ENCODE measurements at places on chromosomes 3 and 15.

GRCh38 chr3:27076815-27077630 lies 292.2 kb downstream of the NEK10 start:
- DNase-seq = no peak

DNA sequence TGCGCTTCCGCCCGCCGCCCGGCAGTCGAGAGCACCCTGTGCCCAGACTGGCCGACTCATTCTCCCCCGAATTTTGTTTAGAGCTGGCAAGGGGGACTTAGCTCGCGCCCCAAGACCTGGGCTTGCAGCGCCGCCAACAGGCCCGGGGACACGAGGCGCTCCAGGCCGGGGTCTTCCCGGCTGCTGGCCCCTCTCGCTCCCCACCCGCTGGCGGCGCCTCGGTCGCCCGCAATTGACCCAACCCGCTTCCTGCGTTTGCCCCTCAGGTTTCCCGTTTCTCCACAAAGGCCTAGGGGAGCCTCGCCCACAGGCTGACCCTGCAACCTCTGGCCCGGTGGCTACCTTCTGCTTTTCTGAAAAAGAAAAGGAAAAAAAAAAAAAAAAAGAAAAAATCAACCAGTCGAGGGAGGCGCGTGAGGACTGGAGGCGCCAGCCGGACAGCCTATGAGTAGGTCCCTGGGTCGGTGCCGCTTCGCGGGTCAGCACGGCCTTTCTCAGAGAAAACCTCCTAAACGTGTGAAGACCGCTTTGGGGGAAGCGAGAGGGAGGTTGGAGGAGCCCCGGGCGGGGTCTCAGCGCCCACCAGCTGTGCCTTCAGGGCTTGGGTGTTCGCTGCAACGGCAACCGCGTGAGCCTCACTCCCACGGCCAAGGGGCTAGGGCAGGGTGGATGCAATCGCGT lies 7.2 kb downstream of the FOXL2 start:
- DNase-seq = no peak

DNA sequence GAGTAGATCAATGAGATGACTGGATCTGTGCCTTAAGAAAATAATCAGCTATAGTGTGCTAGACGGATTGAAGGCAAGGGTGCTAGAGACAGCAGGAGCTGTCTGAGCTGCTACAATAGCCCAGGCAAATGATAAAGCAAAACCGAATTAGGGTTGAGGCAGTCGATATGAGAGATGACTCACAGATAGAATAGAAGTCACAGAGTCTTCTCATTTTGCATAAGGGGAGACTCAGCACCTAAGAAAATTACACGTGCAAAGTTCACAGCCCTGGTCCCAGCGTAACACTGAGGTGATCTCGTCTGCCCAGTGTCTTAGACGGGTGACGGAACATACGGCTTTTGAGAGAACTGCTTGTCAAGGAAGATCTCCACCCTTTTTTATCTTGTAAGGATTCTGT lies 11.6 kb downstream of the LPP start:
- DNase-seq = no peak

DNA sequence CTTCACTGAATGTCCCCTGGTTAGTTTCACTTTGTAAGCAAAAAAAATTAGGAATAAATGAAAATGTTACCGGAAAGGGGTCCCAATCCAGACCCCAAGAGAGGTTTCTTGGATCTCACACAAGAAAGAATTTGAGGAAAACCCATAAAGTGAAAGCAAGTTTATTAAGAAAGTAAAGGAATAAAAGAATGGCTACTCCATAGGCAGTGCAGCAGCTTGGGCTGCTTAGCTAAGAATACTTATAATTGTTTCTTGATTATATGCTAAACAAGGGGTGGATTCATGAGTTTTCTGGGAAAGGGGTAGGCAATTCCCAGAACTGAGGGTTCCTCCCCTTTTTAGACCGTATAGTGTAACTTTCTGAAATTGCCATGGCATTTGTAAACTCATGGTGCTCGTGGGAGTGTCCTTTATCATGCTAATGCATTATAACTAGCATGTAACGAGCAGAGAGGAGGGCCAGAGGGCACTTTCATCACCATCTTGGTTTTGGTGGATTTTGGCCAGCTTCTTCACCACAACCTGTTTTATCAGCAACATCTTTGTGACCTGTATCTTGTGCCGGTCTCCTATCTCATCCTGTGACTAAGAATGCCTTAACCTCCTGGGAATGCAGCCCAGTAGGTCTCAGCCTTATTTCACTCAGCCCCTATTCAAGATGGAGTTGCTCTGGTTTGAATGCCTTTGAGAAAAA lies 41.0 kb upstream of the CMSS1 start:
- DNase-seq = no peak

DNA sequence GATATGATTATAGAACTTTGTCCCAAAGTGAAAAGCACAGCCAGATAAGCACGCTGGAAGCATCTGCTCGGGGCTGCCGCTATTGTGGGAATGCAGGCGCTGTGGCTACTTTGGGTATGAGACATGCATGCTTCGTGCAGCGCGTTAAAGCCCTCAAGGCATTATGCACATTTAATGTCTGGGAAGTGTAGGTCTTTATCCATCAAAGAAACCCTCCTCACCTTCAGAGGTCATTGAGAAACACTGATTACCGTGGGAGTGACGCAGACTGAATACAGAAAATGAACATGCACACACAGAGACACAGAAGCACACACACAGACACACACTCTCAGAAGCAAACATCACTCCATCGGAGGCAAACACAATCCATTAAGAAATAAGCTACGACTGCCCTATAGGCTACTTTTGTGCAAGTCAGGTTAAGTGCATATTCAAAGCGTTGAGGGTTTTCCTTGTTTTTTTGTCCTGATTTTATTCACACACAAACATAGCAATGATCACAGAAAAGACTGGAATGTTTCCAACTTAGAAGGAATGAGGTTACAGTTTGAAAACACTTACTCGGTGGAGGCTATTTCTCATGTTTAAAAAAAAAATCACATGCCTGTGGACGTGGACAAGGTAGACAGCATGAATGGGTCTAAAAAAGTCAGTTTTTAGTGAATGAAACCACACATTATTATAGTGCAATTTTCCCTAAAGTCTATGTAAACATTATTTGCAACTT lies 68.5 kb downstream of the PLCH1 start:
- DNase-seq = no peak

- no peak for DNase-seq
Measured at GRCh38 chr3:194285850-194286197, 65.3 kb downstream of the CPN2 start.

- DNase-seq = no peak
Measured at GRCh38 chr3:149647285-149647684, 10.5 kb downstream of the WWTR1 start.

DNA sequence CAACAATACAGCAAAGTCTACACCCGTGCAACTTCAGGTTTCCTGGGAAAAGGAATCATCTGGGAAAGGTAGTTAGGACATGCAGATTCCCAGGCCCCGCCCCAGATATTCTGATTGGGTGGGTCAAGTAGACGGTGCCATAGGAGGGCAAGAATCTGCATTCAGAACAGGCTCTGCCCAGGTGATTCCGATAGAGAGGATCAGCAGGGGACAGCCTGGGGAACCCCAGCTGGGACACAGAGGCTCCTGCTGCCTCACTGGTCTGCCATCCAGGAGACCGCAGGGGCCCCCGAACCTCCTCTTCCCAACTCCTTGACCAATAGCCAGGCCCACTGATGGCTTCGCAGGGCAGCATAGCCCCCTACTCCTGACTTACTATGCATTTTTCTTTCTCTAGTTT lies 243.4 kb downstream of the VPS13C start:
- no peak for DNase-seq

- DNase-seq = no peak
Measured at GRCh38 chr3:53863145-53863544, 16.8 kb downstream of the IL17RB start.

- DNase-seq = no peak
Measured at GRCh38 chr15:47331829-47332393, 385.4 kb upstream of the SEMA6D start.

- no peak for DNase-seq
Measured at GRCh38 chr3:13353936-13354542, 66.1 kb downstream of the NUP210 start.

- DNase-seq = no peak
Measured at GRCh38 chr15:97087006-97087741, 756.7 kb downstream of the NR2F2 start.

DNA sequence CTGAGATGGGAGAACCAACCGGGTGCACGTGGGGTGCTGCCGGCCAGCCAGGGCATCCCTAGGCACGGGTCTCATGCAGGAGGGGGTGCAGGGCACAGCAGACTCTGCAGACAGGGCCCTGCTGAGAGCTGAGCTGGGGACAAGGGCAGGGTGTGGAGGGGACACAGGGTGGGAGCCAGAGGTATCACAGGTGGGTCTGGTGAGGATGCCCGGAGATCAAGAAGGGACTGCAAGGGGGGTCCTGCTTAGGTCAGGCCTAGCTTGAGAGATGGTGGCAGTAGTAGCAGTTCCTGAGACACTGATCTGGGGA lies 39.5 kb upstream of the PRR23E start:
- DNase-seq = no peak

- no peak for DNase-seq
Measured at GRCh38 chr3:54877730-54878129, 50.1 kb downstream of the LRTM1 start.

GRCh38 chr3:55085231-55085630 lies 157.4 kb upstream of the LRTM1 start:
- DNase-seq = no peak

DNA sequence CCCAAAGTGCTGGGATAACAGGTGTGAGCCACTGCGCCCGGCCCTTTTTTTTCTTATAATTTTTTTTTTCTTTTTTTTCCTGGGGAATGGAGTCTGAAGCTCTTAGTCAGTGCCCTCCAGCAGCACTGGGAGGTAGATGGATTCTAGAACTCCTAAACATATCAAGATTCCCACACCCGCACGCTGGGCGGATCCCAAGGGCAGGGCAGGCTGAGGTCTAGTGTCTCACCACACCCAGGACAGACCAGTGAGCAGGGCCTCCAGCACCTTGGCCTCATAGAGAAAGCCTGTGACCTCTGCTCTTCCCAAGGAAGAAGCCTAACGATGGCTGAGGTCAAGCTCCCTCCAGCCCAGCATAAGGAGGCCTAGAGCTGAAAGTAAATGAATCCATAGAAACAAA lies 153.7 kb upstream of the MEF2A start:
- DNase-seq = no peak

GRCh38 chr3:143226678-143227291 lies 107.2 kb downstream of the CHST2 start:
- no peak for DNase-seq

- DNase-seq = no peak
Measured at GRCh38 chr3:4166540-4166939, 136.6 kb upstream of the SETMAR start.

All from central memory CD8-positive, alpha-beta T cell (primary cell).